ENCODE measurements at places on chromosomes 1 and 21.

DNA sequence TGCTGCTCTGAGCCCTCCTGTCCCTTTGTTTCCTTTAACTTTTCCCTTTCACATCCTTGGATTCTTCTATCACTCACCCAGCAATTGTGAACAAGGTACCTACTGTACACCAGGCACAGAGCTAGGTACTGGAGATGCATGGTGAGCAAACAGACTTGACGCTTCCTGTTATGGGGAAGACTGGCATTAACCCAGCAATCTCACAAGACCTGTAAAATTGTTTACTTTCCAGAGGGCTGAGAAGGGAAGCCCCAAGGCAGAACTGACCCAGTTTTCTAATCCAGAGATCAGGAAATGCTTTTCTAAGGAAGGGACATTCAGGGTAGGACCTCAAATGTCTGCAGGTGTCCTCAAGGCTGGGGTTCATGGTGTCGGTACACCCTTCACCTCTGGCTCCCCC, 171.6 kb upstream of the KAZN start:
- no peak for DNase-seq

DNA sequence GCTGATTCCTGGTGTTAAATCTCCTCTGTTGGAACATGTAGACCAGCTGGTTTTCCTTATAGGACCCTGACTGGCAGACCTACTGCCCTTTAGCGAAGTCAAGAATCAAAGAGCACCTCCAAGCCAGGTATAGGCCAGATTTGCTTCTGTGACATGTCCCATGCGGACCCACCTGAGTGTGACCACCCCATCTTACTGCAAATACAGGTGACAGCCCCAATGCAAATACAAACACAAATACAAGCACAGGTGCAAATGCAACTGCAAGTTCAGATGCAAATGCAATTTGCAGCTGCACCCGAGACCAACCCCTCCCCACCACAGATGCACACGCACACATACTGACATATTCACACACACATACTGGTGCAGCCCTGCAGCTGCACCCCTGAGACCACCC, 72.3 kb downstream of the SIK1 start:
- no peak for DNase-seq

GRCh38 chr1:48757363-48757762, 19.3 kb downstream of the BEND5 start:
- no peak for DNase-seq

- no peak for DNase-seq
Measured at GRCh38 chr1:160888926-160889325, 3.9 kb upstream of the ITLN1 start.
